Effector memory CD4-positive, alpha-beta T cell (primary cell): ENCODE measurements at places on chromosomes 3 and 15.

GRCh38 chr3:46659285-46659684 lies 34.2 kb downstream of the ALS2CL start:
- no peak overlapping the region for H3K27ac ChIP-seq
- H3K36me3 ChIP-seq = no peaks in the 10 kb centered on the region
- no peak overlapping the region for H3K4me3 ChIP-seq

- no peaks in the 10 kb centered on the region for H3K36me3 ChIP-seq
- H3K4me1 ChIP-seq = no peaks in the 10 kb centered on the region
- H3K4me3 ChIP-seq = no peak overlapping the region
Measured at GRCh38 chr15:32838820-32839219, 121.0 kb downstream of the GREM1 start.

DNA sequence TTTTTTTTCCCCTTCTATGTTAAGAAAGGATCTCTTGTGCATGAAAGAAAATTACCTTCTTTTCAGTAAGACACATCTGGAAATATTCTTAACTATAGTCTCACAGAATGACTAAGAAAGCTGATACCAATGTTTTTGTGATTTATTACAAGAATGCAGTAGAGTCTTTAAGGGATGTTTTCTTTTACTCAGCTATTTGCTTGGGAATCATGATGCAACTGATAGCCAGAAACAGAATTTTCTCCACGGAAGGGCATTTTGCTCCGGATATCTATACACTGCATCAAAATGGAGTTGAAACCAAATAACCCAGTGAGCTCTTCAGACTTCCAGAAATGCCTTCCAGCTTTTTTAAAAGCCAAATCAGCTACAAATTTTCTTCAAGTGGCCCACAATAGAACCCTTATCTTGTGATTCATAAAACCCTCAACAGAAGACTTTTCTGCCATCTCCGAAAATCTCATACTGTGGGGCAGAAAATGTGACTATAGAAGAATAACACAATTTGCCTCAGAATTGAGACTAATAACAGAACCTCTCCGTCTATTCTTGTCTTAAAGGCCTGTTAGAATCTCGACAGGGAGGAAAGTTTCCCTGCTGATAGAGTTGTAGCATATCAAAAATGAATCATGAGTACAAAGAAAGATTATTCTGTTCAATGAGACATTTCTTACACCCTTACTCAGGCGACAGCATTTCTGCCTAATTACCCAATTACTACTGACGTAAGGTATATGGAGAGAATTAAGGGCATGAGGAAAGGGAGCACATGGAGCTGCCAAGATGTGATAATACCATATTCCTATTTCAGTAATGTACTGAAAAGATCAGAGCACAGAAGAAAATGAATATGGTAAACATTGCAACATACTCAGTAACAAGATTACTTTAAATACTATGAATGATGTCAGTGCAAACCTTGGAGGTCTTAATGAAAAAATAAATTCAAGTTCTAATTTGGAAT lies 900.1 kb downstream of the ROBO1 start:
- H3K4me3 ChIP-seq = no peak overlapping the region
- DNase-seq = no peak
- no peaks in the 10 kb centered on the region for H3K4me1 ChIP-seq
- H3K36me3 ChIP-seq = no peaks in the 10 kb centered on the region

GRCh38 chr3:161474741-161475140 lies 21.9 kb upstream of the OTOL1 start:
- no peaks in the 10 kb centered on the region for H3K27me3 ChIP-seq
- DNase-seq = no peak
- no peaks in the 10 kb centered on the region for H3K36me3 ChIP-seq
- no peak overlapping the region for H3K4me3 ChIP-seq

DNA sequence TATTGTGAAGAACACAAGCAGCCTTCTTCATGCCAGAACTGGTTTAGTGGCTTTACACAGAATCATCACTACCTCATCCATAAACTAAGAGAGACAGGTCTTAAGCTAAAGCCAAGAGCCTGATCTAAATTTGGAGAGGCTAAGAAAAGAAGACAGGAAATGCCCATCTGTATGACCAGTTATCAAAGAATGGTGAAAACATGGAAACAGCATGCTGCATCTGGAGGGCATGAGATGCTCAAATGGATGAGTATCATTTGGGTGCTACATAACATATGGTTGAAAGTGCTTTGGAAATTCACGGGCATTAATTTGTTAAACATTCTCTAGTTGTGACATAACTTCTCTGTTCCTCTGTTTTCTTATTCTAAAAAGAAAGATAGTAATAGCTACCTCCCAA lies 112.5 kb downstream of the CPNE4 start:
- H3K4me1 ChIP-seq = no peaks in the 10 kb centered on the region
- no peaks in the 10 kb centered on the region for H3K36me3 ChIP-seq
- DNase-seq = no peak

- no peak overlapping the region for H3K27ac ChIP-seq
- H3K36me3 ChIP-seq = no peaks in the 10 kb centered on the region
- no peaks in the 10 kb centered on the region for H3K27me3 ChIP-seq
Measured at GRCh38 chr15:53808058-53808706, 48.7 kb upstream of the WDR72 start.

DNA sequence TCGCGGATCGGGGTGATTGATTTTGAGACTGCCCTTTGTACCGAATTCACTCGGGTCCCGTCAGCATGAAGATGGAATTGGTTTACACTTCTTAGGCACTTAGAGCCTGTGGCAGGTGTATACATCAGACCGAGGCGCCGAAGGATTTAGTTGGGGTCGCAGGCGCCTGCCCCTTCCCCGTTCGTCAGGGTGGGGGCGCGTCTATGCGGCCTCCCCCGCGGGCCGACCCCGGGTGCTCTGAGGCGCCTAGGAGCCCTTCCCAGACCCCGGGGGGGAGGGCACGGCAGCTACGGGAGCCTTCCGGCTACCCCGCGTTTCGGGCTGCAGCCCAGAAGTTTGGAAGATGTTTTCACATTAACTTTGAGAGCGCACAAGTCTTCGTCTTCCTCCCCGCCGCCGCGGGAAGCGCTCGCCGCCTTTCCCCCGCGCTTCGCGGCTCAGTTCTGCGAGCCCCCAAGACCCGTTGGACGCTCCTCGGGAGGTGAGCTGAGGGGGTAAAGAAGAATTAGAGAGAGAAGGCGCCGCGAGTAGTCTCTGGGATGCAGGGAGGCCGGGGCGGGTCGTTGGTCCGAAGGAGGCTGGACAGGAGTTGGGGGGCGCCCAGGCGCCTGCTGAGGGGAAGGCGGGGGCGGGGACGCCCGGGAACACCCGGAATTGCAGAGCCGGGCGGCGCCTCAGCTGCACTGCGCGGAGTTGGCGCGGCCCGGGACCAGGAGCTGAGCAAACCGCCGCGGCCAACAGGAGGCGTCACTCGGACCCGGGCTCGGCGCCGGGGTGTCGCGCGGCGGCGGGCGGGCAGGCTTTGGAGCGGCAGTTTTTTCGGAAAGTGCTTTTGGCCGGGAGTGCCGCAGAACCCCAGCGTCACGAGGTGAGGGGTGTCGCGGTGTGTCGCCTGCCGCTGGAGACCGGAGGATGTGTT lies 780 bp downstream of the TIPARP start:
- H3K36me3 ChIP-seq = peaks cover 4% of the 10 kb centered on the region
- DNase-seq = peak; percentile 30
- H3K27ac ChIP-seq = peak overlapping the region; percentile 88

DNA sequence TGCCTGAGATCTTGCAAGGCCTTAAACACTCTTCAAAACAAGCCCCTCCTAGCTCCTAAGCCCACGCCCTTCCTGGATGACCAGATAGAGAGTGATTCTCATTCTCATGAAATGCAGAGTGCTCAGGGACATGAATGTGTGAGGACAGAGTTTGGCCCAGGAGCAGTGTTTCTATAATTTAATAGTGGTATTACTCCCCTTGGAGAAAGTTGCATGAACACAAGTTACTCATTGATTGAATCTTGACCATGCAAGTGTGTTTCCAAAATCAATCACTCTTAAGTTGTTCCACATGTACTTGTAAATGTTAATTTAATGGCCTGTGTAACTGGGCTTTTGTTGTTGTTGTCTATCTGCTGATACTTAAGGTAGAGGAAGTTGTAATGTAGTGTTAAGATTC lies 181.6 kb downstream of the ADAMTSL3 start:
- DNase-seq = no peak
- no peak overlapping the region for H3K27ac ChIP-seq
- no peak overlapping the region for H3K4me3 ChIP-seq
- no peaks in the 10 kb centered on the region for H3K27me3 ChIP-seq

GRCh38 chr3:31354373-31354772 lies 178.4 kb upstream of the STT3B start:
- H3K4me3 ChIP-seq = no peak overlapping the region
- H3K36me3 ChIP-seq = no peaks in the 10 kb centered on the region
- no peaks in the 10 kb centered on the region for H3K27me3 ChIP-seq
- H3K27ac ChIP-seq = no peak overlapping the region

GRCh38 chr3:71753701-71754609 lies at the start of gene GPR27:
Gene GPR27, plus strand, starts transcription at chr3:71753855. Its CDS starts 195 bp downstream, at chr3:71754050.
- peaks cover 4% of the 10 kb centered on the region for H3K27me3 ChIP-seq
- H3K4me1 ChIP-seq = peaks cover 5% of the 10 kb centered on the region
- peak within 1 kb of the TSS; percentile 49 for H3K4me3 ChIP-seq
- no peak within 1 kb of the TSS for H3K27ac ChIP-seq
